SJCRH30 (cell line): ENCODE measurements at places on chromosomes 12 and 14. TPM values are rescaled to one million over a fixed set of nuclear protein-coding genes. Genes with fewer than 3 reads are reported as not detected.

DNA sequence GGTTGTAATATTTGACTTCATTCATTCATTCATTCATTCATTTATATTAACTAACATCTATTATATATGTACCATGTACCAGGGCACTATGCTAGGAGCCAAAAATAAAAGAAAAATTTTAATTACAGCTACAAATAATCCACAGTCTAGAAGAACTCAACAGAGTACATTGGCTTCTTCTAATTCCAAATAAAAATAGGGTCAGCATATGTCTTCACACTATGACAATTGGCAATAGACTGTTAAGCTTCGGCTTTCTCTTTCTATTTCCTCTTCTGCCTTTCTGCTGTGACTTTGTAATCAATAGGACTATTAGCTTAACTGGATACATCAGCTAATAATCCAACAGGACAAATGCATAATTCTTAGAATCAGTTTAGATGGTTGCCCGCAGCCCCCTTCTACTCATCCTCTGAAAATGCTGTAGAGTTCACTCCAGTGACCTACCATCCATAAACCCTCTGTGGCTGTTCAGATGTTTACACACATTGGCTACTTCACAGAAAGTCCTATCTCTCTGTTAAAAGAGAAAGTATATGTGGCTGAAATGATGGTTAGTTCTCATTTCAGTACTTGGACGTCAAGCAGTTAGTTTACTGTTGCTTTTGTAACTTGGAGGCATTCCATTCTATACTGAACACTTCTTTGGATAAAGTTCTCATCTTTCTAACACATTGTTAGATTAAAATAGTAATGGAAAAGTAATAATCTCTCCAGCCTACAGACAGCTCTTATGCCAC lies 445.5 kb upstream of the GARIN6 start:
- H3K36me3 ChIP-seq = no peaks in the 10 kb centered on the region
- H3K4me3 ChIP-seq = no peak overlapping the region
- no peak overlapping the region for H3K27ac ChIP-seq

DNA sequence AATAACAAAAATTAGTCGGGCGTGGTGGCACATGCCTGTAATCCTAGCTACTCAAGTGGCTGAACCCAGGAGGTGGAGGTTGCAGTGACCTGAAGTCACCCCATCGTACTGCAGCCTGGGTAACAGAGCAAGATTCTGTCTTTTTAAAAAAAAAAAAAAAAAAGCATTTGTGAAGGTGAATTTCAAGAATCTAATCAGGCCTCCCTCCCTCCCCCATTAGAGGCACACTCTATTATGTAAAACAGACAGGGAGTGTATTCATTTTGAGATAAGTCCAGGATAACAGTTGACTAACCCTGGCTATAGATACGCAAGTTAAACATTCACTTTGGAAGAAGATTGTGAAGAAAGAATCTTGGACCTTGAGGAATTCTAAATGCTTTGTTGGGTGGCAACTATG lies 2.9 kb downstream of the RESF1 start:
- no peaks in the 10 kb centered on the region for H3K27me3 ChIP-seq
- no peak for DNase-seq
- H3K4me3 ChIP-seq = no peak overlapping the region
- H3K27ac ChIP-seq = no peak overlapping the region
- H3K4me1 ChIP-seq = 0 out of 2 replicates have a peak, but pooled peaks cover 2% of the 10 kb centered on the region
- peaks cover 15% of the 10 kb centered on the region for H3K36me3 ChIP-seq

- H3K36me3 ChIP-seq = no peaks in the 10 kb centered on the region
- H3K4me1 ChIP-seq = no peaks in the 10 kb centered on the region
- H3K4me3 ChIP-seq = no peak overlapping the region
- no peaks in the 10 kb centered on the region for H3K27me3 ChIP-seq
- no peak for DNase-seq
These were observed 56.9 kb upstream of the E2F7 start for GRCh38 chr12:77122236-77122635.

Gene CD163L1
- total RNA-seq = 11.4 and 13.8 TPM in 2 replicates

Gene CLECL1
- total RNA-seq = not detected in 2 replicates
